Hematopoietic multipotent progenitor cell treated with erythropoietin and hydrocortisone succinate and interleukin-3 and kit ligand, for 15 days (in vitro differentiated cells): ENCODE measurements at places on chromosomes 2 and 18.

DNA sequence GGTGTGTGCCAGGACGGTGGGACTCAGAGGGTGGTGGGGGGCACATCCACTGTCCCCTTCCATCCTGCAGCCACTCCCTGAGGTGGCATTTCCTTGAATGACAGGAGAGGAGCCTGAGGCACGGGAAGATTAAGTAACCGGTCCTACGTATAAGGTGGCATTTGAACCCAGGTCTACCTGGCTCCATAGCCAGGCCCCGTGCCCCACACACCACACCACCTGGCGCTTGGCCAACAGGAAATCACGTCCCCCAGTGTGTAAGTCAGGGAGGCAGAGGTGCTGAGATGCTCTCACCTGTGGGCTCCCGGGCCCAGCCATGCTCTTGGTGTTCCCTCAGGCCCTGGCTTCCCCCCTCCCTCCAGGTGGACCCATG is 53.7 kb downstream of the HPCAL1 start:
- DNase-seq: no peak

DNA sequence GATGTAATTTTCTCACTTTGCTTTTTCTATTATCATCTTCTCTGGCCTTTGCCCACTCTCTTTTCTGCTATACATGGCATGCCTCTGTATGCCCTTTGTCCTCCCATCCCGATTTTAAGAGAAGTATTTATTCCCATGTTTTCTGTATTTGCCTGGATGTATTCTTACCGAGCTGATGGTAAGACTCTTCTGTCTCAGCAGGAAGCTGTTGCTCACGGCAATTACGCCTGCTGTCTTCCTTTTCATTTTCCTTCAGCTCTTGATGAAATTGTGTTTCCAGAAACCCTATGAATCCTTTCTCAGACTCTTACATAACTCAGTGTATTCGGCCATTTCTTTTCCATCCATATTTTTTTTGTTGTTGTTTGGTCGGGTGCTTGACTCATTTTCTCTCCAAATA is 121.6 kb downstream of the SP3 start:
- no peak for DNase-seq

DNA sequence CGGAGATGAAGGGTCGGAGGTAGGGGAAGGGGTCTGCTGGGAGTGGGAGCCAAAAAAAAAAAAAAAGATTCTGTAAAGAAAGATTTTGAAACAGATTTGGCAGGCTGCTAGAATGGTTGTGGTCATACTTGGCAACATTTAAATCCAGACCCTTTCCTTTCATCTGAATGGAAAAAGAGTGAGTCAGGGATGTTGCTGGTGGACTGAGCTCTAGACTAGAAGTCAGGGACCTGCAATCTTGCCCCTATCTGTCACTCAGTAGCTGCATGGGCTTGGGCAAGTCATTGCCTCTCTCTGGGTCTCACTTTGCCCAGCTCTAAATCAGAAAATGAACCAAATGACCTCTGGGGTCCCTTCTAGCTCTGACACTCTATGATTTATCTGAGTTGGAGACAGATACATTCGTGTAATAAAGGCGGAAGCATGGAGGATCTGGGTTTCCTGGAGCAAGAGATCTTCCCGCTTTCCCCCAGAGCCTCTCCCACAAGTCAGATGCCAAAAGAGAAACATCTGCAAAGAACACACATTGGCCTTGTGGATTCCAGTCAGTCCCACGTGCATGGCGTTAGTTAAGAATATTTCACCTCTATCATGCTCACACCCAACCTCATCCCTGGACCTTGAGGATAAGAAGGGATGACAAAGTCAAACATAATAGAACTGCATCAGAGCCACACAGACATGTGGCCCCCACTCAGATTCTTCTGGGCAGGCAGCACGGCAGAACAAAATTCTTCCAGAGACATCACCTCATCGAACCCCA is 58.5 kb downstream of the ADD2 start:
- no peak for DNase-seq

- DNase-seq: no peak
Observed at GRCh38 chr2:96175951-96176350, 30.7 kb upstream of the DUSP2 start.

DNA sequence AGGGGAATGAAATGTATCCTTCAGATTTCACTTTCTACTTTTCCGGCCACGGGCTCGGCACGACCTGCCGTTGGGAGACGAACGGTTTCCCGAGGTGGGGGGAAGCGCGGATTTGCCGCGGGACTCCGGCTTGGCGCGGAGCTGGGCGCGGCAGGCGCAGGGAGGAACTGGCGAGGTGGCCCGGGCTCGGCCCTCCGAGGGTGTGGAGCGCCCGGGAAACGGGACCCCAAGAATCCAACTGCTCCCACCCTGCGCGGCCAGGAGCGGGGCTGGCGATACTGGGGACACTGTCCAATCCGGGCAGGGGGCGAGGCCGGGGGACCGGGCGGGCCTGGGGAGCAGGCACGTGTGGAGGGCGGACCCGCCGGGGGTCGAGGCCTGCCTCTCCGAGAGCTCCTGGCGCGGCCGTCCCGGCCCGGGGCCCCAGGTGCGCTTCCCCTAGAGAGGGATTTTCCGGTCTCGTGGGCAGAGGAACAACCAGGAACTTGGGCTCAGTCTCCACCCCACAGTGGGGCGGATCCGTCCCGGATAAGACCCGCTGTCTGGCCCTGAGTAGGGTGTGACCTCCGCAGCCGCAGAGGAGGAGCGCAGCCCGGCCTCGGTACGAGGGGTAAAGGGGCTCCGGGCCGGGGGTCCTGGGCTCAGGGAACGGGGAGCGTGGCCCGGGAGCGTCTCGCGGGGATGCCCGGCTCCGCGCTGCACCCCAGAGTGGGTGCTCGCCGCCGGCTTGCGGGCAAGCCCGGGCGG is at the start of gene ANXA4:
TSS of gene ANXA4 (plus strand) at position 560 of the 747 bp plus-strand sequence. CDS start 39,432 bp downstream, outside the sequence.
- DNase-seq: peak; percentile 46

- DNase-seq: no peak
Observed at GRCh38 chr2:212213191-212213590, 325.4 kb downstream of the ERBB4 start.

DNA sequence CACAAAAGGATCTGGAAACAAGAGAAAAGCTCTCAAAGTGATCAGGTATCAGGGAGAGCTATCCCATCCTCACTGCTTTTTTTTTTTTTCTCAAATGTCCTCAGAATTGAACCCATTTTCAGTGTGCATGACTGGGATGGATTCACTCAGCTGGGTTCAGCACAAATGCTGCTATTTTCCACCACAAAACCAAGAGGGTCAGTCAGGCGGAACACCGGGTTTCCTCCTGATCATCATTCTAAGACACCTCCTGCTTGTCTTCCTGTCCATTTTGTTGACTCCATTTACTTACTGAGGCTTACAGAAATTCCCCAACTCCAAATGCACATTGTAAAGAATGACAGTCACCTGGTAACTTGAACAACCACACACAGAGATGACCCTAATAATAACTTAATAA is 39.9 kb downstream of the CYRIA start:
- DNase-seq: no peak

GRCh38 chr2:70657246-70657645 is 103.6 kb upstream of the TGFA start:
- DNase-seq: no peak

- DNase-seq: no peak
Observed at GRCh38 chr2:67389788-67390187, 7.3 kb upstream of the ETAA1 start.

DNA sequence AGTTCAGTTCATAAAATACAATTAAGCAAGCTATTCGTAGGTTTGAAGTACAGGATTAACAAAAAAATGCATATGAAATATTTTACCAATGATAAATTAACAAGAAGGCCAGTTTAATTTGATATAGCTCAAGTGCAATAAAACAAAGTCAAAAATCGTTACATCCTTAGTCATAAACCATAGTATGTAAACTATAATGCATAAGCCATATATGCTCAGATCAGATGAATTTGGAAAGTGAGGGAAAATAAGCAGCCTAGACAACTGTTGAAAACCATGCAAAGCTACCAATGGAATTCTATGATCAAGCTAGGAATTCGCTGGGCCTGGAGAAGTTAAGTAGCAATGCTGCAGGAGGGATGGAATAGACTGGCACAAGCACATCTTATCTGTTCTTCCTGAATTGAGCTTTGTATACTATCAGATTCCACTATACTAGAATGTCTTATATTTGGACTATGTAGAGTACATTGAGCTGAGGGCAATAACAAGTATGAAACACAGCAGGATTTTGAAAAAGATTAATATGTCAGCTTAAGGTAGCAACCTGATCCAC is 682.0 kb downstream of the IRS1 start:
- no peak for DNase-seq

DNA sequence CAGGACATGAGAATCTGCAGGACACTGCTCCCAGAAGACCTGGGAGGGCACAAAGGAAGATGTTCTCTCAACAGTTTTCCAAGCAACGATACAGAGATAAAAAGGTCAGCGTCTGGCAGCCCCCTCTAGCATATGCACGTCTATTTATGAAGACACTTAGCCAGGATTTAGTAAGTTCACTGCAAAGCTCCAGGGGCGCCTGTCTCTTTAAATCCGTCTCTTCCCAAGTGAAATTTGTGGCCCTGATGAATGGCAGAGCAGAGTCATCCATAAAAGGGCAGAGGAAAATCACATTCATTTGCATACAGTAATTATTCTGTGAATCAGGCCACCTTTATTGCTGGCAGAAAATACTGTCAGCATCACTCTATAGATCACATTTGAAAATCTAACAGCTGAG is 390.9 kb upstream of the SMIM21 start:
- no peak for DNase-seq

- no peak for DNase-seq
Observed at GRCh38 chr2:143588746-143589145, 459.5 kb downstream of the ARHGAP15 start.

- DNase-seq: no peak
Observed at GRCh38 chr18:9946831-9947230, 33.0 kb downstream of the VAPA start.

DNA sequence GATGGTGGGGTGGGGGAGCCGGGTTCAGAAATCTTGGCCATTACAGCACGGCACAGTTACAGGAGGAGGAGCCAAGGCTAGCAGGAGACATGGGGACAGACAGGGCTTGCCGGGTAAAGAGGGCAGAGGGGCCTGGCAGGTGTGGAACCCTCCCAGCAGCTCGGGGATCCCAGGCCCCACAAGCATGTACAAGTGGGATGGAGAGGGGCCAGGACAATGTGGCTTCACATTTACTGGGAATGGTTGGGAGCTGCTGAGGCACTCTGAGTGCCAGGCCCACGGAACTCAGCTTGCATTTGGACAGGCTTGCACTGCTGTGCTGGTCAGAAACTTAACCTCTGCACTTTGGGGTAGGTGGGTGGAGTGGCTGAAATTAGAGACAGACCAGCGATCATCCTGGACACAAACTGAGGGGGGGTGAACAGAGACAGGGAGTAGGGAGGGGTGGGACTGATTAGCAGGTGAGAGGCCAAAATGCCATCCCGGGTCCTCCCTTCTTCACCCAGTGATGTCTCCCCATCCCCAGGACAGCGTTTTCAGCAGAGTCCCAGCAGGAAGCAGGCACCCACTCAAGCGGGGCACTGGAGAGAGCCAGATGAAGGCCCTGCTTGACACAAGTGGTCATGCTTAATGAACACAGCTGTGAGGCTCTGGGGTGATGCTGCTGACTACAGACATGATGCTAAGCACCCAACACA is 9.6 kb downstream of the PER2 start:
- no peak for DNase-seq

DNA sequence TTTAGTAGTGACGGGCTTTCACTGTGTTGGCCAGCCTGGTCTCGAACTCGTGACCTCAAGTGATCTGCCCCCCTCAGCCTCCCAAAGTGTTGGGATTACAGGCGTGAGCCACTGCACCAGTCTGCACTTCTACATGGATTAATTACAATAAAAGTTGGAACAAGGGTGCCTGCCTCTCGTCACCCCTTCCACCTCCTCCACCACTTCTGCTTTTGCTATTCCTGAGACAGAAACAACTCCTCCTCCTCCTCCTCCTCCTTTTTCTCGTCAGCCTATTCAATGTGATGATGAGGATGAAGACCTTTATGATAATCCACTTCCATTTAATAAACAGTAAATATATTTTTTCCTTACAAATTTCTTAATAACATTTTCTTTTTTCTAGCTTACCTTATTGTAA is 35.2 kb downstream of the SRBD1 start:
- no peak for DNase-seq

GRCh38 chr2:173652311-173652710 is 297.6 kb downstream of the CDCA7 start:
- DNase-seq: no peak

DNA sequence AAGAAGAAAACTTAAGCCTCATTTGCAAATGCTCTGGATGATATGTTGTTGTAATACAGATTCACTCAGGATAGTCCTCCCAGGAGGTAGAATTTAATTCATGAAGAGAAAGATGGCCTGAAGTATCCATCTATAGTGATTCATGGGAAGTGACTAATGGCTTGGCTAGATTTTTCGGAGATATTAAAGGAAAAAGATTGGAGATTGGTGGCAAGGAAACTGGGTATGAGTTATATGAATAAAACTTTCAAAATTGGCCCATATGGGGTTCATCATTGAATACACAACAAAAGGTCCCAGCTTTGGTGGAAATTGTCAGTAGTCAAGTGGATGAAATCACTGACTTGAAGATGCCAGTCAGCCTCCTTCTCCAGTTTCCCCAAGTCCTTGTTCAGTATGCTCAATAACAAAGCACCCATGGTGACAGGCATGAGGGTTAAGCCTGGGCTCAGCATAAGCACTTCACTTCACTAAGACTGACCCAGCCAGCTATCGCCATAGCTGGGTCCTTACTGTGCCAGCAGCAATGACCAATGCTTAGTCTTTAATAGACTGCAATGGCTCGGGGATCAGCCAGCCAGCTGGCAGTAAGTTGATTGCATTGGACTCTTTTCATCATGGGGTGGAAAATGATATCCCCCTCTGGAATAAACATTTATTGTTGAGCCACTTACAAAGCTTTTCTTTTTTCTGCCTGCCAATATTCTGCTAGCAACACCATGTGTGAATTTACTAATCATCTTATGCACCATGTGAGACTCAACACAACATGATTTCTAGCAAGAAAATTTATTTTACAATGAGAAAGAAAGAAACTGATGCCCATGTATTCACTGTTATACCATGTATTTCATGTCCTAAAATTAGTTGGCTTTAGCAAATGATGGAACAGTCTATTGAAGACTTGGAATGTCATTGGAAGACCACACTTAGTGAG is 176.6 kb upstream of the TACR1 start:
- DNase-seq: no peak

GRCh38 chr2:16413285-16413684 is 252.3 kb downstream of the CYRIA start:
- no peak for DNase-seq
